ENCODE measurements at places on chromosomes 7 and 10.

DNA sequence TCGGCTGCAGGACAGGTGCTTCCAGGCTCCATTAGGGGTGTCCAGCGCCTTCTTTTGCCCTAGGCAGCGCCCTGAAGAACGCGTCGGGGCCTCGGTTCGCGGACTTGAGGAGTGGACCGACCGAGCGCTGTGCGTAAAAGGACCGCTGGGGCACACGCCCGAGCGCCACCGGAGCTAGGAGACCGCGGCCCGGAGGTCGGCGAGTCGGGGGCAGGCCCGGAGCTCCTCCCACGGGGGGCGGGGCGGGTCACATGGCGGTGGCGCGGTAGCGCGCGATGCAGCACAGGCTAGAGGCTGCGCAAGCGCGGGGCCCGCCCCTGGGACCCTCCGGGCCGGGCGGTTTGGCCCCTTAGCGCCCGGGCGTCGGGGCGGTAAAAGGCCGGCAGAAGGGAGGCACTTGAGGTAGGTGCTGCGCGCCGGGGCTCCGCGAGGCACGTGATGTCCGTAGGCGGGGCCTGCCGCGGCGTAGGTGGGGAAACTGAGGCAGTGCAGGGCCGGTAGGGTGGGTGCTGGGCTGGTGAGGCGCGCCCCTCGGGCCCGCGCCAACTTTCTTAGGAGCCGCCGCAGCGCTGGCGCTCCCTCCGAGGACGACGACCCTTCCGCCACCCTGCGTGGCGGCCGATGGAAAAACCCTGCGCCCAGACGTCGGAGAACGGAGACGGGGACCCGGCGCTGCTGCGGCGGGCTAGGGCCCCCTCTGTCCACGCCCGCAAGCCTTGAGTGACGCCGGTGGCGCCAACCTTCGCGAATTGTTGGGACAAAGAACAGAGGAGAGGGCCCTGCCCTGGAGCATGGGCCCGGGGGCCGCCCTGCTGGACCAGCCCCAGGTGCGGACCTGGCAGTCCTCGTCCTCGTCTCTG lies at the start of gene PRXL2A:
Gene PRXL2A (plus strand): TSS at position 310 of the 860 bp plus-strand sequence. CDS start 11,917 bp downstream, outside the sequence.
- no peak for DNase-seq

DNA sequence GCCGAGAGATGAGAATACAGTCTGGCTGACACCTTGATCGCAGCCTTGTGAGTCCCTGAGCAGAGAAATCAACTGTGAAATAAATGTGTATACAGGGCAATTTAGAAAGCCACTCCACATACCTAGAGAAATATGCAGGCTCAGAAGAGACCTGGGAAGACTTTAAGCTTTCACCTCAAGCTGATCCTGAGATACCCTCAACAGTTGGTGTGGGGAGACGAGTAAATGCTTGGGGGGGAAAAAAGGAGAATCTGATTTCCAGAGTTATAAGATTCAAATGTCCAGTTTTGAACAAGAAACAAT lies 123.5 kb downstream of the SMURF1 start:
- no peak for DNase-seq

DNA sequence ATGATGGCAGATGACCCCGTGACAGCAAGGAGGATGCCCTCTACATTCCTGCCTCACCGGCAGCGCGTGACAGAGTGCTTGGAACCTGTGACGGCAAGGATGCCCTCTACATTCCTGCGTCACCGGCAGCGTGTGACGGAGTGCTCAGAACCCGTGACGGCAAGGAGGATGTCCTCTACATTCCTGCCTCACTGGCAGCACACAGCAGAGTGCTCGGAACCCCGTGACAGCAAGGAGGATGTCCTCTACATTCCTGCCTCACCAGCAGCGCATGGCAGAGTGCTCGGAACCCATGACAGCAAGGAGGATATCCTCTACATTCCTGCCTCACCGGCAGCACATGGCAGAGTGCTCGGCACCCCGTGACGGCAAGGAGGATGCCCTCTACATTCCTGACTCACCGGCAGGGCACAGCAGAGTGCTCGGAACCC lies 231.0 kb downstream of the DIP2C start:
- DNase-seq: no peak

- no peak for DNase-seq
Observed at GRCh38 chr10:48768926-48769325, 84.3 kb downstream of the WDFY4 start.

DNA sequence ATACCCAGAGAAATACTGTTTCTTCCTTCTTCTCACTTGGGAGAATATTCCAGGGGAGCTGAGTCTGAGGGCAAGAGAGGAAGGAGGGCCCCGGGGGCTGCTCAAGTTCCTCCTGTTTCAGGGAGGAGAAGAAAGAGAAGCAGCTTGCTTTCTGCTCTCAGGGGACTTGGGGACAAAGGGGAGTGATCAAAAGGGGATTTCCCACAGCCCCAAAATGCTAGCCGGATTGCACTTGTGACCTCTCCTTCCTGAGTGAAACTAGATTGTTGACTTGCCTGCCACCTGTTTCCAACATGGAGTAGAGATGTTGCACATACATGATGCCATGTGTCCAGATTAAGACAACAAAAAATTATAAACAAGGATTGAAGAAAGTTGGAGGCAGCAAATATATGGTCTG lies 28.7 kb upstream of the PDCD4 start:
- DNase-seq: no peak

DNA sequence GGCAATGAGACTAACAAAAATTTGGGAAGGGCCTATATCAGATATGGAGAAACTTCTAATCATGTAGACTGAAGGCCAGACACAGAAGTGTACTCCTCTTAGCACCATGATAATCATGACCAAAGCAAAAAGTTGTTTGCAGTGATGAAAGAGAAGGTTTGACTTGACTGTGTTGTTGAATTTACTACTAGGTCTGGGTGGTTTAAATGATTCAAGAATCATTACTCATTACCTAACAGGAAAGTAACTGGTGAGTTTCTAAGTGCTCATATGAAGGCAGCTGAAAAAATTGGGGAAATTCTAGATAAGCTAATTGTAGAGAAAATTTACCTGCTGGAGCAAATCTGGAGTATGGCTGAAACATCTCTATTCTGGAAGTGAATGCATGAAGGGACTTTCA lies 451.5 kb upstream of the SORCS1 start:
- DNase-seq: no peak

DNA sequence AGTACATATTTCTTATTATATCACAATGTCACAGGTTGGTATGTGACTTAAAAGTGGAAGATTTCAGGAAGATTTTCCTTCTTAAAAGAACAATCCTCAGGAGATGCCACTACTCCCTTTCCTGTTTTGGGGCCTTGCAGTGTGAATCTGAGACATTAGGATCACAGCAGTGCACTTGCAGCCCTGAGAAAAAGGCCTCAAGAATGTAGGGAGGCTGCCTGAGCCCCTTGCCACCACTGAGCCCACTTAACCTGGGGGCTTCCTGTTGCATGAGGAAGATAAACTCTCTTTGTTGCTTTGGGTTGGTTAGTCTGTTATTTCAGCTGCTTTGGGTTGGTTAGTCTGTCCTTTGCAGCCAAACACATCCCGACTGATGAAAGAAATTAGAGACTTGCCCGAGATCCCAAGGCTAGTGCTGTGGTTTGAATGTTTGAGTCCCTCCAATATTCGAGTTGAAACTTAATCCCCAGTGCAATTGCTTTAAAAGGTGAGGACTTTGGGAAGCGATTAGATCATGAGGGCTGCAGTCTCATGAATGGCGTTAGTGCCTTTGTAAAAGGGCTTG lies 151.3 kb upstream of the SP4 start:
- DNase-seq: no peak

- no peak for DNase-seq
Observed at GRCh38 chr7:138243430-138243829, 167.2 kb downstream of the AKR1D1 start.

DNA sequence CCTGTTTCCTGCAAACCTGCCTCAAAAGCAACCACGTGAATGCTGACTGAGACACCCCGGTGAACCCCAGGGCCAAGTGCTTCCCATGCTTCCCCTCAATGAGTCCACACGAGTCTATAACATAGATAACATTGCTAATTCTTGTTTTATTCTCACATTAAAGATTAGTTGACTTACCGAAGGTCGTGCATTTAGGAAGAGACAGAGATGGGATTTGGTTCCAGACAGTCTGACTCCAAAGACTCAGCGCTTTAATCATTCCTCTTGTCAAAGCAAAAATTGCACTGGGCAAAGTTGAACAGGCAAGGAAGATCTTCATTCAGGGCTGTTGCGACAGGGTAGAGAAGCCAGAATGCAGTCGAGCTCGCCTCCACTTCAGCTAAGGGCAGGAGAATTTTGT lies 435.6 kb upstream of the C7orf33 start:
- DNase-seq: no peak

DNA sequence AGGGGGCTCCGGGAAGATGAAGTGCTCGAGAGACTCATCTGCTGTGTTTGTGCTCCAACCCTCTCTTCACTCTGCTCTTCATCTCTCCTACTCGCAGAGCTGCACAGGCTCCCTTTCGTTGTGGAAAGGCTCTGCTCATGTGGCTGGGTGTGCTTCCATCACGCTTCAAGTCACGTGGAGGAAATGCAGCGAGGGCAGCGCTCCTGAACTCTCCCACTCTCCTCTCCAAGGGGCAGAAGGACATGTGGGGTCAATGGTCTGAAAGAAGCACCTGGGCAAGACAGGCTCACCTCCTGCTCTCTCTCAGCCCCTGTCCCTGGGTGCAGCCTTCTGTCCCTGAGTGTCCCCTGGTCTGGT lies 72.6 kb downstream of the USP6NL start:
- DNase-seq: no peak

GRCh38 chr10:126504063-126504760 lies 115.9 kb upstream of the ADAM12 start:
- peak; percentile 19 for DNase-seq

DNA sequence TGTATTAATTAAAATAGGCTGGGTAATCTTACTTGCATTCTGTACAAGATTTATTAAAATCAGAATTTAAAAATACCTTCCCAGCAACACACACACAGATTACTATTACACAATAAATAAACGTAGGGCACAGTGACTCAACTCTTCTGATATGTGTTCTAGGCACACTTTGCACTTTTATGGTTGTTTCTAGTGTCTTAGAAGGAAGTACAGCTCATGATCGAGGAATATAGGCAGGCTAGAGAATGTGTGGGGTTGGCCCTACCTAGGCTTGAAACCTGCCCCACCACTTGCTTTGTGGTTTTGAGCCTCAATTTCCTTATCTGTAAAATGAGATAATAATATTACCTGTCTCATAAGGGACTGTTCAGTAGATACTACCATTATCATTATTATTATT lies 30.5 kb downstream of the ARMC3 start:
- DNase-seq: no peak

DNA sequence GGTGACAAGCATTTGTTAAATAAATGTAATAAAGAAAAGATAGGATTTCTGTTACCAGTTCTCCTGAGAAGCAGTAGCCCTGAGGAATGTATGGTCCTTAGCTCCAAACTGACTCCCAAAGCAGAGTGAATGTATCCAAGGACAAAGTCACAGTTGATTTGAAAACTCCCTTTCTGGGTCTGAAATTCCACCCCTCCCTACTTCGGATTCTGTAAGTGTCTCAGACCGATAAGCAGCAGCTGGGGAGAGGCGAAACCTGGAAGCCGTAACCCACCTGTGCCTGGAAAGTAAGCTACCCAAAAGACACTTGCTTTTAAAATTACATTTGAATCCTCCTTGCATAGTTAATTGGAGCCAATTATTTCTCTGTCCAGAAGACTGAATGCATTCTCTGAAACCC lies 122.9 kb upstream of the FRMD4A start:
- no peak for DNase-seq

DNA sequence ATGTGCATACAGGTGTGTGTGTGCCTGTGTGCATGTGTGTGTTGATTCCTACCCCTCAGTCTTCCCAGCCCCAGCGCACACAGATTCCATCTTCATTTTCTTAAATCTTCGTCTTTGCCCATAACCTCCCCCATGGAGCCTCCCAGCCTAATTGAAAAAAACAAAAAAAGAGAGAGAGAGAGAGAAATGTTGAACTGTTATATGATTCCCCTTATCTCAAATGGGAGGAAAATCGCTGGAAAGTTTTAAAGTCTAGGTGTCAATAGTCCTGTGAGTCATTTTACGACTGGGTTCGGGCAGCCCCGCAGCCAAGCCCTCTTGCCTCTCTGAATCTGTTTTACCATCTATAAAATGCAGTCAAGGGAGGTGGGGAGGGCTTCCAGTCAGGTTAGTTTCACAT lies 60.9 kb downstream of the SPOCK2 start:
- no peak for DNase-seq

- peak; percentile 84 for DNase-seq
Observed at GRCh38 chr7:32161708-32162107, 91.5 kb upstream of the PDE1C start.

DNA sequence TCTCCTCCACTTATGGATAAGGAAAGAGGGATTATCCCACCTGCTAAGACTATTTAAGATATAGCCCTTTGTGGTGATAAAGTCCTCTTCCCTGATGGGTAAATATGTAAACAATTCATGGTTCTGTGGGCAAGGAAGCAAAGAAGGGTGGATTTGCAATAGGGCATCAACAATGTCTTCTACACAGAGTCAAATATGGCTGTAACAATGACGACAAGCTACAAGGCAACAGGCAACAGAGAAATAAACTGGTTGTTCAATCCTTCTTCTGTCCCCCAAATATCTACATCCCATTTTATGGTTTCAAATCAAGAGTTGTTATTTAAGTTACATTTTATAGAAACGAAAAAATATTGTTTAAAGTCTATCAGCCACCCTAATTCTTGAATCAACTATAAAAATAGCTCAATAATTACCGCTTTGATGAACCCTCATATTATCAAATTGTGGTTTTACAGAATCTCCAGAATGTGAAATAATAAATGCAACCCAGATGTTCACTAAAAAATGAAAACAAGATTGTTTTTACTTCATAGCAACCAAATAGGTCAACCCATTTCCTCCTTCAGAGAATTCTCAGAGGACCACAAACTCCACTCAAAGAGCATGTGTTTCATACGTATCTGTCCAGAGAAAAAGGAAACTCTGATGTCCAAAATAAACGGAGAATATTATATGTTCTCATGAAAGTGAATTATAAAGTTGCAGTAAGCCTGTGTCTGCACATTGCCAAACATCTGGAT lies 13.8 kb downstream of the CYTH3 start:
- DNase-seq: peak; percentile 85

DNA sequence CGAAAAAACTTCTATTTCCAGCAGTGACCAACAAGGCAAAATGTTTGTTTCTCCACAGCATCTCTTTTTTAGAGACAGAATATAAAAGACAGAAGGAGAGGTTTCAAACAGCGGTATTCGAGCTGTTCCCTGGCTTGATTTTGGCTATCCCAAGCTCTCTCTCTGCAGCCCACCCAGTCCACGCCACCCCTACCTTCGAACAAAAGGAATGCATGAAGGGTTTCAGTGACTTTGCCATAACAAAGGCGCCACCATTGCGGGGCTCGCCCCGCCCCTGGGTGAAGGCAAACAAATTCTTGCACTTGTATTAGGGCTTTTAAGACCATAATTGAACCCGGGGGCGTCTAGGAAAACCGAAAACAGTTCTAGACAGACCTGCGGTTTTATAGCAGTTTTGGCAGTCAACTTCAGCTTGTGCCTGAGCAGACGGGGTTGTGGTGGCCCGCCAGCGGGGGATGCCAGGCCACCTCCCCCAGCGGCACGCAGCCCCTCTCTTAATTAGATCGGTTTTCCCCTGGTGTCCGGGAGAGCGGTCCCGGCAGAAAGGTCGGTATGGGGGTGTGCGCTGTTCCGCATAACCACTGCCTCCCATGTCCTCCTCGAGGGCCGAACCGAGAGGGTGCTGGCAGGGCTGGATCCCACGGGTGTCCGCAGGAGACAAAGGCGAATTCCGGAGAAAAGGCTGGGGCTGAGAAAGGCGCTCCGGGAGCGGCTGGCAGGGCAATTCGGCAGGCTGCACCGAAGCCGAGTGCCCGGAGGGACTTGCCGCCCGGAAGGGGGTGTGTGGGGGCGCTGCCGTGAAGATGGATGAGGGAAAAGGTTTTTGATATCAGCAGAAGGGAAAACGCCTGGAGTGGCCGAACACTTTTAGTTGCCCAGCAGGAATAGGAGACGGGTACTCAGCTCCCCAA lies 2.7 kb upstream of the HOXA11 start:
- DNase-seq: no peak

GRCh38 chr7:84654273-84654672 lies 459.7 kb upstream of the SEMA3A start:
- DNase-seq: no peak
